ENCODE measurements at places on chromosomes 1 and 21. TPM values are rescaled to one million over a fixed set of nuclear protein-coding genes. Genes with fewer than 3 reads are reported as not detected.

The KLHDC7A gene
- total RNA-seq: not detected

The RHBG gene
- not detected for total RNA-seq

The SYT6 gene
- not detected for total RNA-seq

The TSPEAR gene
- total RNA-seq: not detected

The ARPC5 gene
- 370 TPM for total RNA-seq

The NEK2 gene
- total RNA-seq: 18.2 TPM

All from endothelial cell of coronary artery (primary cell).